ENCODE measurements at places on chromosomes 5 and 9. TPM values are rescaled to one million over a fixed set of nuclear protein-coding genes. Genes with fewer than 3 reads are reported as not detected.

AK8 gene
- total RNA-seq: not detected

NR6A1 gene
- total RNA-seq: 43.0 TPM

SMIM32 gene
- total RNA-seq: 18.4 TPM

OLFML2A gene
- total RNA-seq: 10.0 TPM

DBH gene
- total RNA-seq: not detected

SAPCD2 gene
- 5.6 TPM for total RNA-seq

MCCC2 gene
- total RNA-seq: 50.3 TPM

FOXD4L4 gene
- not detected for total RNA-seq

ALAD gene
- total RNA-seq: 70.9 TPM

LHX3 gene
- not detected for total RNA-seq

SLC45A2 gene
- total RNA-seq: not detected

DND1 gene
- 5.0 TPM for total RNA-seq

KIAA1958 gene
- 17.2 TPM for total RNA-seq

PCDHAC1 gene
- 0.54 TPM for total RNA-seq

GLDC gene
- total RNA-seq: not detected

OTULINL gene
- total RNA-seq: 18.9 TPM

BASP1 gene
- total RNA-seq: 6.7 TPM

EIF4E1B gene
- not detected for total RNA-seq

WDR31 gene
- not detected for total RNA-seq

GRM6 gene
- total RNA-seq: not detected

C1QTNF2 gene
- total RNA-seq: 2.8 TPM

Data from Peyer's patch (tissue), 4 donors.